ENCODE measurements at places on chromosomes 1 and 21. TPM values are rescaled to one million over a fixed set of nuclear protein-coding genes. Genes with fewer than 3 reads are reported as not detected.

DNA sequence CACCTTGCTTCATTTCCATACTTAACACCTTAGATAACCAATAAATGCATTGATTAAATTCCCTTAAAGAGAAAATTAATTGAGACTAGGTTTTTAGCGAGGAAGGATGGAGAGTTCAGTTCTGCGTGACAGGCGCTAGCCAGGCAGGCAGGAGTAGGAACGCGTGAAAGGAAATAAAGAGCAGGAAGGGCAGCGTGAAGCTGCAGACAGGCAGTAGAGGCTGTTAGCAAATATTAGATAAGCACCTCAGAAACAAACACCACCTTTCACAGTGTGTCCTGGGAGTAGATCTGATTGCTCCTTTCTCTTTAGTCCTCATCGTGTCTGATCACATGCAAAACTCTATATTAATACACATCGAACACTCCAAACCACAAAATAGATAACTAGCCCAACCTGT is 282.7 kb upstream of the ADGRL2 start:
- DNase-seq, result no peak

- no peak for DNase-seq
These were observed 147.4 kb downstream of the ZNF281 start for GRCh38 chr1:200262326-200262965.

- no peak for DNase-seq
These were observed 62.1 kb downstream of the DOP1B start for GRCh38 chr21:36218691-36219090.

DNA sequence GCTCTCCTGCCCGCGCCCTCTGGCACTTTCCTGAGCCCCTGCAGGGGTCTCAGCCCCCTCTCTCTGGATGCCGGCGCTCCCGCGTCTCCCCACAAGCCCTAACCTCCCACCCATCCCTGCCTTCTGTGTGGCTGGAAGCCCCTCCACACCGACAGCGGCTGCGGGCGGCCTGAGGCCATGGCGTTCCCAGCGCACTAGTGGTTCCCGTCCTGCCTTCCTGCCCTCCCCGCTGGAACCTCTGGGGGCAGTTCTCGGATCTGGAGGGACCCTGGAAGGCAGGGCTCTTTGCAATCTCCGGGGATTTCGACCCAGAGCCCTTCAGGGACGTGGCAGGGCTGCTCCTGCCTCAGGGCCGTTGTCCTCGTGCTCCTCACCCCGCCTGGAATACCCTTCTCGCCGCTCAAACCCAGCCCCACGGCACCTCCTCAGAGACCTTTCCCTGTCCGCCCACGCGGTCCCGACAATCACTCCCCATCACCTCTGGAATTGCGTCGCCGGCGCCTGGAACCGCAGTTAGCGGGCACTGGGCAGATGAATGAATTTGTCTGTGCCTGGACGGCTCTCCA is 493 bp upstream of the ESPN start:
- DNase-seq, result no peak

- no peak for DNase-seq
These were observed 237.4 kb downstream of the CENPF start for GRCh38 chr1:214840356-214840755.

DNA sequence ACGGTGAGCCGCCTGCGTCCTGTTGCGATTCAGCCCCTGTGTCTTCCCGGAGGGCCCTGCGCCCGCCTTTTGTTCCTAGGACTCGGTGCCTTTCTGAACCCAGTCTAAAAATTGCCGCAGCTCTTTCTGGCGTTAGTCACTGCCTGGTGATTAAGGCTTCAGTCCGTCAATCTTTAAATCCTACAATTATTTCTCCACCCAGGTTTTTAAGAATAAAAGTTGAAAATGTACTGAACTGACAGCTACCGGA is 16.2 kb upstream of the PDXK start:
- DNase-seq, result no peak

DNA sequence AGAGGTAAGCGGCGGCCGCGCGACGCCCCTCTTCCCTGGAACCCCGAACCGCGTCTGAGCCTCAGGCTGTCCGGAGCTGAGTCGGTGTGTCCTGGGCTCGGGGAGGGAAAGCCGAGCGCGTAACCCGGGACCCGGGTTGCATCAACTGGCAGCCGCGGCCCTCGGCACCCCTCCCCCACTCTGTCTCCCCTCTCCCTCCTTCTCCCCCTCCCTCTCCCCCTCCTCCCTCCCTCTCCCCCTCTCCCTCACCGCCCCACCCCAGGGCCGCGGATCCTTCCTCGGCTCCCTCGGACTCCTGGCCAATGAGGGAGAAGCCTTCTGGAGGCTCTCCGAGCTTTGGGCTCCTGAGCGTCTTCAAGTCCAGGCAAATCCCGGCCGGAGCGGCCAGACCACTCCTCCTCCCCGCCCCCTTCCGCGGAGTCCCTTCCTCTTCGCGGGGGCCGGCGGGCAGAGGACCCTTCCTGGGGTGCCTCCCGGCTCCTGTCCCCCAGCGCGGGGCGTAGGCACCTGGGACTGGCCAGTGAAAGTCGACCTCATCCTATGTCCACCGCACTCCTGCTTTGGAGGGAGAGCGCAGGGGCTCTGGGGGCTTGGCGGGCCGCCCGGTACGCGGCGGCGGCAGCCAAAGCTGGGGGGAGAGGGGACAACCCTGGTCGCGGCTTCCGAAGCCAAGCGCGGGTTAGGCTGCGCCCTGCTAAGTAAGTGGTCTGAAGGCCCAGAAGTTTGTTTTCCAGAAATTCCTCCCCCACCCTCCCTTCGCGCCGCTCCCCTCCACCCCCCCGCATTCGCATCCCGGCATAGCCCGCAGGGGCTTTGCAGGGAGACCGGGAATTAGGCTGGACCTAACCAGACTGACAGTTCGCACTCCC is 850 bp downstream of the SESN2 start:
- DNase-seq, result no peak

DNA sequence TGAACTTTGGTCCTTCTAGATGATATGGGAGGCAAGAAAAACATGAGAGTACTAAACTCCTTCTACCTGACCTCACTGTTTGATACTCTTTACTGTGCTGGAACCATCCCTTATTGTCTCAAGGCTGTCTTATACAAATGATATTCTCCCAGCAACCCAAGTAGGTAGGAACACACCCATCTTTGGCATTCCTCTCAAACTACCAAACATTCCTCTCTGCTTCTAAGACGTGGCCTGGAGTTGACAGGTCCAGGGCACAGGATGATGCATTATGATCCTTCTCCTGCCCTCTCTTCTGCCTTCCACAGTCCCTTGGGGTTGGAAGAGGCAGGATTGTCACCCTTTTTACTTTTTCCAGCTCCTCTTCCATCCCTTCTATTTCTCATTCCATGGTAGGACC is 90.5 kb downstream of the SPATA17 start:
- DNase-seq, result no peak

DNA sequence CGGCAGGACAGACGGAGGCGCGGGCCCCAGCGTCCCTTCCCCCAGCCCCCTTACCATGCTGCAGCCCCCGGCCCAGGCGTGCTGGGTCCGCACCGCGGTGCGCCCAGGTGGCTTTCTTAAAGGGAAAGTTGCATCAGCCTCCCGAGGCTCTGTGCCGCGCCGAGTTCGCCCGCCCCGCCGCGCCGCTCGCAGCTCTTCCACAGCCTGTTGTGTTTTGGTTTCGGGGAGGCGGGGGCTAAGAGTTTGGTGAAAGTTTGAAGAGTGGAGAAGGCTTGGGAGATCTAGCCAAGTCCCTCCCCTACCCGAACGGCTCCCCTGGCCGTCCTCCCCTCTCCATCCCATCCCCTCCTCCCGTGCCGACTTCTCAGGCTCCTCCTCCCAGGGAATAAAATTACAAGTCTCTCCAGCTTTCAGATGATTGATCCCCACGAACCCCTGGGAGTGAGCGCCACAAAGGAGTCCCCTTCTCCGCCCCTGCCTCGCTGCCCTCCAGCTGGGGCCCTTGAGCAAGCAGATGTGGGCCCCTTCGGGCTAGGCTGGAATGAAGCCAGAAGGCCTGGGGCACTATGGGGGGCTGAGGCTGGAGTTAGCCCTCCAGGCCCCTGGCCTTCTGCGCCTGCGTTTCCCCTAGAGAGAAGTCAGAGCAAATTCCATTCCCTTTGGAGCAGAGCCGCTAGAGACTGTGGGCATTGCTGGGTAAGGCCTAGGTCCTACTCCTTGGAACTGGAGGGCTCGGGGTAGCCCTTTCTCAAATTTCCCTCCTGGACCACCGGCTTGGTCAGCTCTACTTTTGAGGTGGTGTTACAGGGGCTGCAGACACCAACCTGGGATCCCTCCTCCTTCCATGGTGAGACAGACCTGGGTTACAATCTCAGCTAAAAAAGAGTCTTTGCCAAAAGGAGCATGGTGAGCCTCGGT is at the start of gene SLC6A9:
Gene SLC6A9 (minus strand): TSS at position 211 of the 918 bp plus-strand sequence. CDS start 7,185 bp downstream, outside the sequence.
- DNase-seq, result no peak

- DNase-seq, result no peak
These were observed 1560.3 kb downstream of the MRPL39 start for GRCh38 chr21:24046829-24047443.

DNA sequence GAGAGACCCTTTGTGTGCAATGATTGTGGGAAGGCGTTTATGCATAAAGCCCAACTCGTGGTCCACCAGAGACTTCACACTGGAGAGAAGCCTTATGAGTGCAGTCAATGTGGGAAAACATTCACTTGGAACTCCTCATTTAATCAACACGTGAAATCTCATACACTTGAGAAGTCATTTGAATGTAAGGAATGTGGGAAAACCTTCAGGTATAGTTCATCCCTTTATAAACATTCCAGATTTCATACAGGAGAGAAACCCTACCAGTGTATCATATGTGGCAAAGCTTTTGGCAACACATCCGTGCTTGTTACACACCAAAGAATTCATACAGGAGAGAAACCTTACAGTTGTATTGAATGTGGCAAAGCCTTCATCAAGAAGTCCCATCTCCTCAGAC is 15.5 kb downstream of the ZNF684 start:
- no peak for DNase-seq

DNA sequence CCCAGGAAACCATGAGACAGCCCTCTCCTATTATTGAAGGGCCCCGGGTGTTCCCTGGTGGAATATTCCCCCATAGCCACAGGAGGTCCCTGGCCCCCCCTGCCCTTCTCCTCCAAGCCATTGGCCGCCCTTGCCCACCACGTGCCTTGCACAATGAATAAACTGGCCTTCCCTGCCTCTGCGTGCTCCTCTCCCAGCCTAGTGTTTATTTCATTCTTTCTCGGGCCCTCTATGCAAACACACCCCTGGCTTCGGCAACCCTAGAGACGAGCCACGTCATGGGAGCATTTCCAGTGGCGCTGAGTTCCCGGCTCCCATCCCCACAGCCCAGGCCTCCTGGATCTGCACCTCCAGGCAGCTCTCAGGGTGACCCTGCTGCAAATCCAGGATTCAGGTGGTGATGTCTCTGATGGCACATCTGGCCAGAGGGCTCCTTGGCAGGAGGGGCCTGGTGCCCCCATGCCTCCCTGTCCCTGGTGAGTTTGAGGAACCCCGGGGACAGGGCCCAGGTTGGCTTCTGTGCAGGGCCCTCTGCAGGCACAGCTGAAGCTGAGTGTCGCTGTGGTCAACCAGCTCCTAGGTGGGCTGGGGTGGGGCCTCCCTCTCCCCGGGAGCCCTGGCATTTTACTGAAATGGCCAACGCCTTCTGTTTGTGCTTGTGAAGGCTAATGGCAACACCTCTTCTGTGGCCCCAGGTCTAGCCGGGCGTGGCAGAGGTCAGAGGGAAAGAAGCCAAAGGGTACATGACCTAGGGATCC is 6.2 kb downstream of the KRTAP10-12 start:
- DNase-seq, result no peak

DNA sequence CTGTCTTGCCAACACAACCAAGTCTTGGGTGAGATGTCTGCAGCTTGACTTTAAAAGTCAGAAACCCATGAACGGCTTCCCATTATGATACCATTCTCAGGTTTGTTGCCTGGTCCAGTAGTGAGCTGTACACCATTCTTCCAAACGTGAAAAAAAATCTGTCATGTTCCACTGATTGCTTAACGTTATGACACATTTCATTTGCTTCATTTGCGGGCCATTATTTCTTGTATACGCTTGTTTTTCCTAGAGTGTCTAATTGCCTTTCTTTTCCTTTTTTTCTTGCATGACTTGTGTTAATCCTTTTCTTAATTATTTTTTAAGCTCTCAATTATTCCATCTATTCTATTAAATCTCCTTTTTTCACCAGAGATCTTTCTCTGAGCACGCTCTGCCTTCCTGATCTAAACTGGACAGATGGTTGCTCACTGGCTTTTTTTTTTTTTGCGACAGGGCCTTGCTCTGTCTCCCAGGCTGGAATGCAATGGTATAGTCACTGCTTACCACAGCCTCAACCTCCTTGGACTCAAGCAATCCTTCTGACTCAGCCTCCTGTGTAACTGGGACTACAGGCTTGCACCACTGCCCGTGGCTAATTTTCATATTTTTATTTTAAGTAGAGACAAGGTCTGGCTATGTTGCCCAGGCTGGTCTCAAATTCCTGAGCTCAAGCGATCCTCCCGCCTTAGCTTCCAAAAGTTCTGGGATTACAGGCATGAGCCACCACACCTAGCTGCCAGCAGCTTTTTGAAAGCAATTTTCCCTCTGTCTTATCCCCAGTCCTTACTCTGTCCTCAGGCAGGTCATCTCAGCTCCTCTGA is 31.7 kb upstream of the CAMTA1 start:
- DNase-seq, result no peak

DNA sequence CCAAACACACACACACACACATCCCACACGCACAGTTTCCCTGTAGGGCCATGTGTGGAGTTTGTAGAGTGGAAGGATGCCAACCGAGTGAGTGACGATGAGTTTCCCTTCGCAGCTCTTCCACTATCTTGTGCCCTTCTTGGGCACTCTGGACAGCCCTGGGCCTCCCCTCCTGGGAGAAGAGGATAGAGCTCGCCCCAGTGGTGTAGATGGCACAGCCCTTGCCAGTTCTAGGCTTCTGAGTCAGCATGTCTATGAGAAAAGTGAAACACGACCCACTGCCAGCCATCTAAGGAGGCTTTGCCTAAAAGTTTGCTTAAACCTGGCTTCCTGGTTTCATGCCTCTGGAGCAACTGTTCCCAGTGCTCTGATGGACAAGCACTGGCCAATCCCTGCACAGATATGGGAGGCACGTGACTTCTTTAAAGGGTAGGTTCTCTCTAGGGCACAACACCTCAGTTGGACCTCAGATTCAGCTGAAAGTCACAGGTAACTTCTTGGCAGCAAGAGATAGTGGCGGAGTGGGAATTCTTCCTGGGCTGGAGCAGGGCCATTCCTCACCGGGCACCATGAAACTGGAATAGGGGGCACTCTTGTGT is 195.9 kb upstream of the GALNT2 start:
- DNase-seq, result no peak

DNA sequence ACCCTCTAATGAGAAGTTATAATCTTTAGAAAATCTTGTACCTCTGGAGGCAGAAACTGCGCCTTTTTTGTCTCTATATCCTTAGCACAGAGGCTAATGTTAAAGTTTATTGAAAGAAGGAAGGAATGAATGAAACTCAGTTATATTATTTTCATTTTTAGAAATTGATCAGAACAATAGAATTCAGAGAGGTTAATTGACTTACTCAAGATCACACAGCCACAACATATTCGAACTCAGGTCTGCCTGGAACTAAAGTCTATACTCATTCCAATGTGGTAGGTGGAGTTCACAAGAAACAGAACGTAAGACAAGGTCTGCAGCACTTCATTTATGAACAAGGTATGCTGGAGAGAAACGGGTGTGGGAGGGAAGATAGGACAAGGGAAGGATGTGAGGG is 23.0 kb upstream of the ITPKB start:
- DNase-seq, result no peak

- DNase-seq, result no peak
These were observed 6.9 kb downstream of the CSRP1 start for GRCh38 chr1:201499795-201500669.

Gene NPL
- 4.7 TPM for total RNA-seq

Gene TCP10L
- not detected for total RNA-seq

Gene AMY1A
- total RNA-seq, result not detected

Gene PROX1
- total RNA-seq, result not detected

Gene NHLH2
- total RNA-seq, result not detected

Gene AMY1B
- total RNA-seq, result not detected

Gene MYCL
- 0.68 TPM for total RNA-seq

Gene TAL1
- 44.2 TPM for total RNA-seq

Gene CLDN19
- not detected for total RNA-seq
